ENCODE measurements at places on chromosomes 1 and 21. TPM values are rescaled to one million over a fixed set of nuclear protein-coding genes. Genes with fewer than 3 reads are reported as not detected.

The LEMD1 gene
- not detected for total RNA-seq

The GJA9 gene
- not detected for total RNA-seq

DNA sequence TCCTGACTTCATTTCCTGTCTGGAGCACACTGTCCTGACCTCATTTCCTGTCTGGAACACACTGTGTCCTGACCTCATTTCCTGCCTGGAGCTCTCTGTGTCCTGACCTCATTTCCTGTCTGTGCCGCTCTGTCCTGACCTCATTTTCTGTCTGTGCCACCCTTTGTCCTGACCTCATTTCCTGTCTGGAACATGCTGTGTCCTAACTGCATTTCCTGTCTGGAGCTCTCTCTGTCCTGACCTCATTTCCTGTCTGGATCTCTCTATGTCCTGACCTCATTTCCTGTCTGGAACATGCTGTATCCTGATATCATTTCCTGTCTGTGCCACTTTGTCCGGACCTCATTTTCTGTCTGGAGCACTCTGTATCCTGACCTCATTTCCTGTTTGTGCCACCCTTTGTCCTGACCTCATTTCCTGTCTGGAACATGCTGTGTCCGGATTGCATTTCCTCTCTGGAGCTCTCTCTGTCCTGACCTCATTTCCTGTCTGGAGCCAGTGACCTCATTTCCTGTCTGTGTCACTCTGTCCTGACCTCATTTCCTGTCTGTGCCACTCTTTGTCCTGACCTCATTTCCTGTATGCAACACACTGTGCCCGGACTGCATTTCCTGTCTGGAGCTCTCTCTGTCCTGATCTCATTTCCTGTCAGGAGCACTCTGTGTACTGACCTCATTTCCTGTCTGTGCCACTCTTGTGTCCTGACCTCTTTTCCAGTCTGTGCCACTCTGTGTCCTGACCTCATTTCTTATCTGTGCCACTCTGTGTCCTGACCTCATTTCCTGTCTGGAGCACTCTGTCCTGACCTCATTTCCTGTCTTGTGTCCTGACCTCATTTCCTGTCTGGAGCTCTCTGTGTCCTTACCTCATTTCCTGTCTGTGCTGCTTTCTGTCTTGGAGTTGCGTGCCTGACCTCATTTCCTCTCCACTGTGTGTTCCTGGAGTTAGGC is 27.6 kb downstream of the SKI start:
- no peaks in the 10 kb centered on the region for H3K36me3 ChIP-seq
- no peak overlapping the region for H3K4me3 ChIP-seq
- no peak for DNase-seq
- peak overlapping the region; percentile 80 for H3K27ac ChIP-seq
- H3K27me3 ChIP-seq = no peaks in the 10 kb centered on the region
- peaks cover 56% of the 10 kb centered on the region for H3K4me1 ChIP-seq

DNA sequence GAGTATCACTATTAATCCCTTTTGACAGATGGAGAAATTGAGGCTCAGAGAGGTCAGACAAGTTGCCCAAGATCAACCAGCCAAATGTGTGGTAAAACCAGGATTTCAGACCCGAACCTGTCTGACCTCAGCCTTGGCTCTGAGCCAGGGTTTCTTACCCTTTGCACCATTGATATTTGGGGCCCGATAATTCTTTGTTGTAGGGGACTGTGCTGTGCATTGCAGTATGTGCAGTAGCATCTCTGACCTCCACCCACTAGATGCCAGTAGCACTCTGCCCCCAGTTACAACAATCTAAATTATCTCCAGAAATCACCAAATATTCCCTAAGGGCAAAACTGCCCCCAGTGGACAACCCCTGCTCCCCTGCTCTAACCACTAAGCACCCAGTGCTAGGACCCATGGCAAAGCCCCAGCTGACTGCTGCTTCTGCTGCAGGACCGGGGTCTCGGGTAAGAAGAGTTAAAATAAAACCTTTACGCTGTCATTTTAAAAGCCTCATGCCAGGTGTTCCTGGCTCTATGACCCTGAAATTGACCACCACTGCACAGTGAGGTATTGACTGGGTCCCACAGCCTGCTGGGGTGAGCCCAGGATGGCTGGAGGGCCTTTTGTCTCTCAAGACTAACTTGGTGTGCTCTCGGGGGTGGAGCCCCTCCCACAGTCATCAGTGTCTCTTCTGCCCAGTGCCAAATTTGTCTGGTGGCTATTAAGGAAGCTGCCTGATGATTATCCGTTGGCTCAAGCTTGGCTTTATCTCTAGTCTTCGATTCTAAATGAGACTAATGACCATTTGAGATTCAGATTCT is 5.6 kb upstream of the MAN1C1 start:
- no peaks in the 10 kb centered on the region for H3K36me3 ChIP-seq
- no peak overlapping the region for H3K4me3 ChIP-seq
- DNase-seq = no peak
- H3K27me3 ChIP-seq = no peaks in the 10 kb centered on the region
- no peaks in the 10 kb centered on the region for H3K4me1 ChIP-seq

- peaks cover 5% of the 10 kb centered on the region for H3K36me3 ChIP-seq
- no peaks in the 10 kb centered on the region for H3K27me3 ChIP-seq
- H3K27ac ChIP-seq = no peak overlapping the region
- H3K4me3 ChIP-seq = no peak overlapping the region
- H3K4me1 ChIP-seq = no peaks in the 10 kb centered on the region
Measured at GRCh38 chr1:160357286-160358002, 9.4 kb upstream of the NHLH1 start.

- H3K27me3 ChIP-seq = peaks cover 16% of the 10 kb centered on the region
- no peaks in the 10 kb centered on the region for H3K36me3 ChIP-seq
- H3K4me1 ChIP-seq = peaks cover 14% of the 10 kb centered on the region
- DNase-seq = no peak
Measured at GRCh38 chr1:65791801-65792668, 660 bp upstream of the PDE4B start.

DNA sequence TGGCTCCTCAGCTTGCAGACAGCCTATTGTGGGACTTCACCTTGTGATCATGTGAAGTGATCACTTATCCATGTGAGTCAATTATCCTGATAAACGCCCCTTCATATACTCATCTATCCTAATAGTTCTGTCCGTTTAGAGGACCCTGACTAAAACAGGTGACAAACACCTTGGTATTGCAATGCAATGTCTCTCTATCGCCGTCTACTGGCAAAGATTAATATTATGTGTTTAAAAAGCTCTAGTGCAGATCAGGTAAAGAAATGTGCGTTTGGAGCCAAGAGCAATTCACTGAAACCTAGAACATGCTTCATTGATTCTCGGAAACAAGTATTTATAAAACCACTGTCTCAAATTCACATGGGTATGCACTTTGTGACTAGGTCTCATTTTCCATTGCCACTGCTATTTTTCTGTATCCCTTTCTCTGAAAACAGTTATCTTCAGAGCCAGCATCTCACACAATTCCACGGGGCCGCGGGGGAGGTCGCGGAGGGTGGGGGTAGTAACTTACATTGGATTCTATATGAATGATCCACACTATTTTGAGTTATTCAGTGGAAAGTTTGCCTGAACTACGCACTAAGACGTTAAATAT is 554.6 kb upstream of the NCAM2 start:
- H3K27me3 ChIP-seq = no peaks in the 10 kb centered on the region
- no peak overlapping the region for H3K27ac ChIP-seq
- H3K4me1 ChIP-seq = no peaks in the 10 kb centered on the region
- no peak for DNase-seq
- H3K36me3 ChIP-seq = no peaks in the 10 kb centered on the region
- H3K4me3 ChIP-seq = no peak overlapping the region

- no peak overlapping the region for H3K27ac ChIP-seq
- no peaks in the 10 kb centered on the region for H3K36me3 ChIP-seq
- no peak for DNase-seq
- H3K27me3 ChIP-seq = no peaks in the 10 kb centered on the region
Measured at GRCh38 chr1:164659621-164660411, 100.8 kb downstream of the PBX1 start.
